ENCODE measurements at places on chromosomes 7 and 10. TPM values are rescaled to one million over a fixed set of nuclear protein-coding genes. Genes with fewer than 3 reads are reported as not detected.
A peak's percentile ranks its signal among the peaks of the same experiment; 100 is the strongest.

Gene EPO
- not detected for polyA plus RNA-seq

Gene GPER1
- 1.5 TPM for polyA plus RNA-seq

Gene GARIN1A
- polyA plus RNA-seq = 0.42 TPM

Gene SPDYE8
- polyA plus RNA-seq = not detected

Gene NKX1-2
- not detected for polyA plus RNA-seq

Gene SPDYE1
- polyA plus RNA-seq = not detected

Gene HOXA10
- polyA plus RNA-seq = 77.5 TPM

Gene CPEB3
- polyA plus RNA-seq = 3.2 TPM

Gene MRLN
- polyA plus RNA-seq = 738 TPM

Gene PFKFB3
- polyA plus RNA-seq = 448 TPM

Gene LRIT1
- not detected for polyA plus RNA-seq

Gene TSPAN13
- polyA plus RNA-seq = 16.2 TPM

DNA sequence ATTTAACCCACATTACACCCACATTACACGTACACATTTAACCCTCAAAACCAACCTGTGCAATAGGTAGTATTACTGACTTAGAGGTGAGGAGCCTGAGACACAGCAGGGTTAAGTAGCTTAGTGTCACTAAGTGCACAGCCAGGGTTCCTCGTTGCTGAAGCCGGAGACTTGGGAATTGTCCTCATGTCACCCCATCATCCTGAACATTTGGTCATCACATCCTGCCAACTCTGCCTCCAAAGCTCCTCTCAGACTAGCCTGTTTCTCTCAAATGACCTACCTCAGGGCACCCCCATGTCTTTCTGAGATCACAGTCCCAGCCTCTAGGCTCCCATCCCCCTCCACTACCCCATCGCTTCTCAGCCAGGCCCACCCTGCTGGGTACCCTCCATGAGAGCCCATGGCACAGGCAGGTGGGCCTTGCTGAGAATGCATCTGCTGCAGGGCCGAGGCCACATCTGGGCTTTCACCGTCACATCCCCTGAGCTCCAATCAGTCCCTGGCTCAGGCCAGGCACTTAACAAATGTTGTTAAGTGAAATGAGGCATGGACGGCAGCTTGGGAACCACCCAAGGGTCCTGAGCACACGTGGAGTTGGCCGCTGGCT, 21.1 kb upstream of the PCBD1 start:
- DNase-seq = peak; percentile 24

DNA sequence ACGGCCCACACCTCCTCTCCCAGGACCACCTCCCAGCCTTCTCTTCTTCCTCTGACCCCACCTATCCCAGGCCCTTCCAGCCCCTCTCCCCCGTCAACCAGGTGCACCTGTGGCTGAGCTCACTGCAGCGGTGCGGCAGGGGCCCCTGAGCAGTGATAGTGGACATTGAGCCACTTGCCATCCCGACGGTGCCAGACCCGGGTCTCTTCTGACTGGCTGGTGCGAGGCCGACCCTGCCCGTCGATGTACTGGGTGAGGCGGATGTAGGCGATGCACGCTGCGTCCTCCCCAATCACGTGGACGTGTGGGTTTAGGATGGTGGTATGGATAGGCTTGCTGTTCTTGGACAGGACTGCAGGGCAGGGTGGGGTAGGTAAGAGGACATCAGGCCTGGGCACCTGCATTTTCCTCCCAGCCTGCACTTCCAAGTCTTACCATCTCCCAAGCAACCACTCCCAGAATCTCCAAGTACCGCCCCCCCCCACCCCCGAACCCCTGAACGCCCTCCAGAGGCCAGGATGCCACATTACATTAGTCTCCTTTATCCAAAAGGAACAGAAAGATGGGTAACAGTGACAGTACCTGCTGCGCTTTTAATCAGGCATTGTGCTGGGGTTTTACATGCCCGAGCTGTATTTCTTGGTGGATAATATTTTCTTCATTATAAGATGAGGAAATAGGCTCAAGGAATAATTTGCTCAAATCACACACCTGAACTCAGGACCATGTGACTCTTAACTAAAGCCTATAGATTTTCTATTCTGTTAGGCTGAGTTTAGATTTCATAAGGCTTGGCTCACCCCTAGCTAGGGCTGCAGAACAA, 3.7 kb upstream of the NDST2 start:
- DNase-seq = no peak

GRCh38 chr7:46716926-46717325, 795.9 kb upstream of the IGFBP3 start:
- DNase-seq = no peak

GRCh38 chr10:115879372-115880089, 393.5 kb downstream of the GFRA1 start:
- DNase-seq = no peak

DNA sequence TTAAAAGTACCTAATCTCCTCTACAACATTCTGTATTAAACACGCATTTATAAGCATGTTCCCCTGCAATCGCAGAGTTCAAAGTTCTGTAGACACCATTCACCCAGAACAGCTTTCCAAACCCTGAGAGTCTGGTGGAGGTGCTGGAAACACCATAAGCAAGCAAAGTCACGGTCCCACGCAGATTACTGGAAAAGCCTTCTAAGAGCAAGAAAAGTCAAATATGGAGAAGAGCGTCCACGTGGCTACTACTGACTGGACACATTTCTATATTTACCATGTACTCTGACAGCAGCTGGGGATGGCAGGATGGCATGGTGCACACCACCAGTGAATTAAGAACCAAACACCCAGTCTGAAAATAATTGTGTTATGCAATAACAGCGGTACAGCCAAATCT, 97.7 kb downstream of the PARD3 start:
- no peak for DNase-seq

- DNase-seq = no peak
Measured at GRCh38 chr10:44016589-44017482, 368.1 kb downstream of the CXCL12 start.

DNA sequence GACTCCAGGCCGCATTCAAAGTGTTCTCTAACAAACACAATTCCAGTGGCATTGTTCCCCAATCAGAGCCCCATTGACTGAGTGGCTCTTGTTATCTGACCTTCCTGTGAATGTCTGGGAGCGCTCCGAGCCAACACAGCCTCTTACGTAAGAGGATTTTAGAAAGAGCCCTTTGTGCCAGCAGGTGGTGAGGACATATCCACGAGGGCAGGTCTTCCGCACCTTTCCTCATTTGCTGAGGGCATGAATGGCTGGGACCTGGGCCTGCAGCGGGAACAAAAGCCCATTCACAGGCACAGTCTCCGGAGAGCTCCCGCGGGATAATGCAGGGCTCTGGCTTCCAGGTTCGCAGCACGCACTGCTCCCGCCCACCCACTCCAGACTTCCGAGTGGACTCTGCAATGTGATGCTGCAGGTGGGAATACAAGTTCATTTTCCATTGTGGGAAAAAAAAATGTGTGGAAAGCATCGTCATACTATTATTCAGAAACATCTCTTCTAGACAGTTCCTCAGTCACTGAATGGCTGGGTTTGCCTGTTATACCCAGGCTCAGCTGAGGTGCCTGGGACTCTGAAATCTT, 295.0 kb upstream of the IGFBP3 start:
- no peak for DNase-seq

GRCh38 chr10:77513781-77514331, 123.8 kb downstream of the KCNMA1 start:
- peak; percentile 93 for DNase-seq

DNA sequence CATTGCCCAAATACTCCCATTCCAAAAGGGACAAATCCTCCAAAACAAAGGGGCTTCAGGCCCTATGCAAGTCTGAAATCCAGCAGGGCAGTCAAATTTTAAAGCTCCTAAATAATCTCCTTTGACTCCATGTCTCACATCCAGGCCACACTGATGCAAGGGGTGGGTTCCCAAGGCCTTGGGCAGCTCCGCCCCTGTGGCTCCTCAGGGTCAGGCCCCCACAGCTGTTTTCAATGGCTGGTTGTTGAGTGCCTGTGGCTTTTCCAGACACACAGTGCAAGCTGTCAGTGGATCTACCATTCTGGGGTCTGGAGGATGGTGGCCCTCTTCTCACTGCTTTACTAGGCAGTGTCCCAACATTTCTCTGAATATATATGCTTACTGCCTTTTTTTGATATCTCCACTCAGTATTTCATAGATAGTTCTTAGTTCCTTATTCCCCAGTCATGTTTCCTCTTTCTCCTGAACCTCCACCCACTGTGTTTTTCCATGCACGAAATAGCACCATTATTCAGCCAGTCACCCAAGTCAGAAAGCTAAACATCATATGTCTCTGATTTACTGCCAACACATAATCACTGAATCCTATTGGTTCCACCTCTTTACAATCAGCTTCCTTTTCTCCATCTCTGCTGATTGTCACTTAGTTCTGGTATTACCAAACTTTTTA, 172.6 kb upstream of the CACNA2D1 start:
- no peak for DNase-seq

- no peak for DNase-seq
Measured at GRCh38 chr7:55013851-55014250, 5.0 kb upstream of the EGFR start.

DNA sequence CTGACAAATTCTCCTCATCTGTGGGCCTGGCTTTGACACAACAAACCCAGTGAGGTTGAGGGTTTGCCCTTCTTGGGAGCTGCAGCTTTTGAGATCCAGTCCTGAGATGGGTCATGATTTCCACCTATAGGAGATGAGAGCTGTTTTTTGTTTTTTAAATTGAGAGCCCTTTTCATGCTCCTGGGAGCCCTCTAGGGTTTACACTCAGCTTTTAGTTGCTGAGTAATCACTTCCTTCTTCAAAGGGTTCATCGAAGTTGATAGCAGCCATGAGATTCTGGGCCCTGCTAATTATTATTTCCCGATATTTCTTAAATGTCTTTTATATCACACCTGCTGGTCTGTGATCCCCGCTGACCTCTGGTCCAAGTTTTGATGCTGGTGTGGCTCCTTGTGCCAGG, 47.3 kb upstream of the VIPR2 start:
- DNase-seq = no peak

GRCh38 chr7:150476285-150476684, 25.9 kb downstream of the GIMAP8 start:
- no peak for DNase-seq

DNA sequence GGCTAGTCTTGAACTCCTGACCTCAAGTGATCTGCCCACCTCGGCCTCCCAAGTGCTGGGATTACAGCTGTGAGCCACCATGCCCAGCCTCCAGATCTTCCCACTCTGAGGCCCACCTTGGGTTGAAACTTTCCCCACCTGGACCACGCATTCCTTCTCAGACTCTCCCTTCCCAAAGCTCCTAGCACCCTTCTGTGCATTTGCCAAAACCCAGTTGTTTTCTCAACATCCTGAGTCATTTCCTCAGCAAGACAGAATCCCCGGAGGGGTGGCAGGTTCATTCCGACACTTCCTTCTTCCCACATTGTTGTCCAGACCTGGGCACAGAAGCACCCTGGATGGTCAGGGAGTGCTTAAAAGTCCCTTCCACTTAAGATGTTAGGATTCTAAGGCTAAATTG, 28.9 kb downstream of the BAG3 start:
- peak; percentile 60 for DNase-seq

DNA sequence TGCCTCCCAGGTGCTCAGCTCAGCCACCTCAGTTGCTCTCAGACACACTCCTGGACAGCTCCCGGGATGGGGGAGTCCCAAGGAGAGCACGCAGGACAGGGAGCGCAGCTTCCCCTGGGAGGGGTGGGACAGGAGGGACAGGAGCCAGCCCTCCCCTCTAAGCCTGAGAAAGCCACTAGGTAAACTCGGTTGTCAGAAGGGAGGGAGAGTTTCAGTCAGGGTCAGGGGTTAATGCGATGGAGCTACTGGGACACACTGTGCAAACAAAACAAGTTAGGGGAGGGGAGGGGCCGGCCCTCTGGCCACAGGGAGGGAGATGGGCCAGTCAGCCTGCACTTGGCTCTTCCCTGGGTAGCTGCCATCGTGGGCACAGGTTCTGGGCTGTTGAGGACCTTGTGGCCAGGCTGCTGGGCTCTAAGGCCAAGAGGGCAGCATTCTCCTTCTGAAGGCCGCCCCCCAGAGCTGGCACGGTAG, 31.1 kb downstream of the KAZALD1 start:
- no peak for DNase-seq

- no peak for DNase-seq
Measured at GRCh38 chr7:69678494-69679187, 80.4 kb downstream of the AUTS2 start.

DNA sequence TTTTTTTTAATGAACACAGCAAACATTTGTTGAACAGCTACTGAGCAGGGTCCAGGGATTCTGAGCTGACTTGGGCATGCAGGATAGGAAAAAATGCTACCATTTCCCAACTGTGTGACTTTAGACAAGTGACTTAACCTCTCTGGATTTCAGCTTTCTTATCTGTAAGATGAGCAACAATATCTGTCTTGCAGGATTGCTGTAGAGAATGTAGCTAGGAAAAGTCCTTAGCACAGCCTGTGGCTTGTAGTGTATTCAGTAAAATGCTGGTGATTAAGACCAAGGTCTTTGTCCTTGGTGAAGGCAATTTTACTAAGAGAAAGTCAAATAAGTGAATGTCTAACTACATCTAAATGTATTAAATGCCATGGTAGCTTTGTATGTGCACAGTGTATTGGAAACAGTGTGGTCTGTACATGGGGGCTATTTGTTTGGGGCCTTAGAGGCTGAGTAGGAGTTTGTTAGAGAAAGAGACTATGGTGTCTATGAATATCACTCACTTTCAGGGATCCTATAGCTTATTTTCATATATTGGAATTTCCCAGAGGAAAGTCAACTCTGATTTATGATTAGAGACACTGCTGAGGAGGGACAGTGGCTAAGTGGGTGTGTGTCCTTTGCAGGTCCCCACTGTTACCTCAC, 118.9 kb downstream of the CDH23 start:
- DNase-seq = no peak

DNA sequence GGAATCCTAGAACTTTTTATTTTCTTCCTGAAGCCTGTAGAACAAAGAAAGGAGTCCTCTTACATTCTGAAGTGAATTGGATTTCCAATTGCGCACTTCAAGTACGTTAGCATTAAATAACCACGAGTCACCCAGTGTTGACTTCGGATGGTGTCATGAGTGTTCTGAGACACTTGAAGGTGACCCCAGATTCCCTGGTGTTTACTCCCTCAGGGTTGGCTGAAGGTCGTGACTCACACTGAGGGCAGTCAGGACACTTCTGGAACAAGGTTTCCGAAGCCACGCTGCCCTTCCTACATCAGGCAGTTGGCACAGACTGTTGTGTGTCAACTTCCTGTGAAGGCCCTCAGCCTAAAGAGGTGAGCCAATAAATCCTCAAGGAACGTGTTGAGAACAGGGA, 186.6 kb upstream of the CELF2 start:
- DNase-seq = peak; percentile 58

DNA sequence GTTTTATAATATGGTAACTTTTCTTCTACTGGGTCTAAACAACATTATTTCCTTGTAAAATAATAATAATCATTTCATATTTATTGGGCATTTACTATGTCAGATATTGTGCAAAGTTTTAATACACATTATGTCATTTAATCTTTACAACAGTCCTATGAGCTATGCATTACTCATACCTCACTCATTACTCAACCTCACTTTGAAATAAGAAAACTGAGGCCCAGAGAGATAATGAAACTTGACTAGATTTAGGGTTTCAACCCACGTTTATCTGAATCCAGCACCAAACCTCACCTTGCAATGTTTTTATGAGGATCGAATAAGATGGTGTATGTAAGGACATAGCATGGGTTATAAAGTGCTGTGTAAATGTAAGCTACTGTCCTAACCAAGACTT, 153.2 kb upstream of the SLC13A1 start:
- no peak for DNase-seq

GRCh38 chr10:16386855-16387254, 50.0 kb upstream of the PTER start:
- no peak for DNase-seq

GRCh38 chr10:116740971-116741370, 1.4 kb downstream of the HSPA12A start:
- DNase-seq = no peak

GRCh38 chr10:103975169-103975568, 8.2 kb downstream of the SLK start:
- no peak for DNase-seq

- DNase-seq = no peak
Measured at GRCh38 chr10:104117839-104118323, 4.1 kb upstream of the SFR1 start.
